Activated CD8-positive, alpha-beta memory T cell treated with anti-CD3 and anti-CD28 coated beads, Interleukin-2, amount 10 ng/mL, durations not matched to agents 7 days and 5 days (primary cell): ENCODE measurements at places on chromosomes 7 and 10. TPM values are rescaled to one million over a fixed set of nuclear protein-coding genes. Genes with fewer than 3 reads are reported as not detected.

- peaks cover 1% of the 10 kb centered on the region for H3K36me3 ChIP-seq
- no peak overlapping the region for H3K27ac ChIP-seq
- no peaks in the 10 kb centered on the region for H3K27me3 ChIP-seq
- no peak overlapping the region for H3K4me3 ChIP-seq
Measured at GRCh38 chr10:123385508-123386080, 231.4 kb downstream of the BUB3 start.

GRCh38 chr7:139842401-139843210, 13.5 kb downstream of the TBXAS1 start:
- H3K27ac ChIP-seq = no peak overlapping the region
- H3K36me3 ChIP-seq = no peaks in the 10 kb centered on the region
- H3K4me1 ChIP-seq = peaks cover 5% of the 10 kb centered on the region
- no peak for DNase-seq
- H3K27me3 ChIP-seq = peaks cover 7% of the 10 kb centered on the region

- H3K4me3 ChIP-seq = no peak overlapping the region
- H3K36me3 ChIP-seq = no peaks in the 10 kb centered on the region
- H3K27ac ChIP-seq = no peak overlapping the region
- no peak for DNase-seq
Measured at GRCh38 chr10:52597189-52597863, 175.3 kb downstream of the MBL2 start.

GRCh38 chr10:6958254-6958653, 378.2 kb upstream of the PRKCQ start:
- H3K4me1 ChIP-seq = peaks cover 19% of the 10 kb centered on the region
- peaks cover 4% of the 10 kb centered on the region for H3K27me3 ChIP-seq
- DNase-seq = no peak

DNA sequence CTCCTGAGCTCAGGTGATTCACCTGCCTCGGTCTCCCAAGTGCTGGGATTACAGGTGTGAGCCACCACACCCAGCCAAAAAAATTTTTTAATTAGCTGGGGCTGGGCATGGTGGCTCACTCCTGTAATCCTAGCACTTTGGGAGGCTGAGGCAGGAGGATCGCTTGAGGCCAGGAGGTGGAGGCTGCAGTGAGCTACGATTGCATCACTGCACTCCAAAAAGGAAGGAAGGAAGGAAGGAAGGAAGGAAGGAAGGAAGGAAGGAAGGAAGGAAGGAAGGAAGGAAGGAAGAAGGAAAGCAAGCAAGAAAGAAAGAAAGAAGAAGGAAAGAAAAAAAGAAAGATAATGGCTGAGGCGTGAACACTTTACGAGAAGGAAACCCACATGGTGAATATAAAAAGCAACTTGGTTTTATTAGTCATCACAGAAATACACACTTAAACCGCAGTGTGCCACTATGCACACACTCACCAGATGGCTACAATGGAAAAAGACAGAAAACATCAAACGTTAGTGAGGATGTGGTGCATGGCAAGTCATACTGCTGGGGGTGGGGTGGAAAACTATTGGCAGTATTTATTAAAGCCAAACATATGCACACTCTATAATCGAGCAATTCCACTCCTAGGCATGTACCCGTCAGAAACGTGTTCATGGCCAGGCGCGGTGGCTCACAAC, 4.4 kb upstream of the CCL26 start:
- no peak overlapping the region for H3K4me3 ChIP-seq
- DNase-seq = peak; percentile 78
- H3K36me3 ChIP-seq = peaks cover 3% of the 10 kb centered on the region
- peak overlapping the region; percentile 72 for H3K27ac ChIP-seq
- H3K27me3 ChIP-seq = peaks cover 20% of the 10 kb centered on the region

- H3K4me3 ChIP-seq = no peak overlapping the region
- no peak for DNase-seq
- peaks cover 3% of the 10 kb centered on the region for H3K27me3 ChIP-seq
- no peaks in the 10 kb centered on the region for H3K4me1 ChIP-seq
- H3K27ac ChIP-seq = no peak overlapping the region
Measured at GRCh38 chr7:94367949-94368348, 26.7 kb upstream of the COL1A2 start.

DNA sequence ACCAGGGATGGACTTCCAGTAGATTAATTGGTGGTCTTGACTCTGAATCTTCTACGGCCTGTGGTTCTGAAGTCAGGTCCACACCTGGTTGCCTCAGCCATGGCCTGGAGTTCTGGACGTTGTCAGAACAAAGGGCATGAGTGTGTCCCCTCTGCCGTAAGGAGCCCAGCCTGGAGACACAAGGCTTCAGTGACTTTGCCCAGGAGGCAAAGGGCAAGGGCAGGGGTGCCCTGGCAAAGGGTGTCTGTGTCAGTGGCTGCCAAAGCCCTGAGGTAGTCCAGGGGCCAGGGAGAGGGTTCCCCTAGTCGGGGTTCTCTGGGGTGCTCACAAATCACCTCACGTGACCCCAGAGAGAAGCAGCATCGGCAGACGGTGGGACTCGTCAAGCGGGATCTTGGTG, 273.2 kb upstream of the ZNF32 start:
- no peak overlapping the region for H3K27ac ChIP-seq
- H3K27me3 ChIP-seq = peaks cover 11% of the 10 kb centered on the region
- H3K4me3 ChIP-seq = no peak overlapping the region
- DNase-seq = peak; percentile 16
- H3K36me3 ChIP-seq = no peaks in the 10 kb centered on the region

GRCh38 chr10:103441206-103441605, 11.0 kb downstream of the CALHM2 start:
- peaks cover 42% of the 10 kb centered on the region for H3K36me3 ChIP-seq
- H3K27ac ChIP-seq = no peak overlapping the region
- peaks cover 15% of the 10 kb centered on the region for H3K4me1 ChIP-seq
- no peaks in the 10 kb centered on the region for H3K27me3 ChIP-seq
- H3K4me3 ChIP-seq = no peak overlapping the region

- H3K4me1 ChIP-seq = no peaks in the 10 kb centered on the region
- no peak overlapping the region for H3K4me3 ChIP-seq
- H3K27me3 ChIP-seq = peaks cover 12% of the 10 kb centered on the region
- no peak overlapping the region for H3K27ac ChIP-seq
Measured at GRCh38 chr10:78640796-78641636, 427.8 kb upstream of the ZMIZ1 start.

DNA sequence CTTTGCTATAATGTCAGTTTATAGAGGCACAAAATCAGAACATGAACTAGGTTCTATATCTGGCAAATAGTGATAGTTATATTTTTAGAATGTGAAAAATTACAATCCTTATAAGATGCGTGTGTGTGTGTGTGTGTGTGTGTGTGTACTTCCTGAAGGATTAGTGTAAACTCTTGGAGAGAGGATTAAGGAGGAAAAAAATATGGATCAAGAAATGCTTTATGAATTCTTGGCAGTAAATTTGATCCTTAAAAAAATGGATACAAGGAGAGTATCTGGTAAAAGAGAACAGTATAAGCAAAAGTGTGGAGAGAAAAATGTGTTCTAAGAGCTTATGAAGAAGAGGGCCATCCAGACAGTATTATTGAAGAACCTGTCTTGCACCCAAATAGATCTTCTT, 484.3 kb downstream of the ADRA2A start:
- H3K27ac ChIP-seq = no peak overlapping the region
- no peaks in the 10 kb centered on the region for H3K4me1 ChIP-seq
- H3K4me3 ChIP-seq = no peak overlapping the region

DNA sequence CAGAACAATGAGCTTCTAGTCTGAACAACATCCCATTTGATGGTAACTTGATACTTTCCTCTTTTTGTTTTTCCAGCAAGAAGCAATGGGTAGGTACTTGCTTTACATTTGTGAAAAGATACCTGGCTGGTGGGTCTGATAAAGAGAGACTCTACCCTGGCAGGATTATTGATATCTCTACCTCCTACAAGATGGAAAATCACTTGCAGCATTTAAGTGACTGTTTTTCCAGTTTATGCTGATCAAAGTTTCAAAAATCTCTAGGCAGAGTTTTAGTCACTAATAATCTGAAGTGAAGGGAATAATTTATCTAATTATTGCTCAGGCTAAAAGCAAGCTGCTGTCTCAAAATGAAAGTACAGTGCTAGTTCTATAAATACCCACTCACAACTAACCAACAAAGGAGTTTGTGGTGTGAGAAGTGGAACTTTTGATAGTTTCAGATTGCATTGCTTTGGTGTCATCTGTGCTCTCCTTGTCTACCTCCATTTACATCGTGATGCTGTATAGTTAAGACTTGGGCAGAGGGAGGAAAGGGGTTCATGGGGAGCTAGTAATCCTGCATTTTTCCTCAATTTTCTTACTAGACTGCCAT, 86.0 kb upstream of the ANKRD1 start:
- H3K36me3 ChIP-seq = no peaks in the 10 kb centered on the region
- peak overlapping the region; percentile 66 for H3K27ac ChIP-seq
- peaks cover 31% of the 10 kb centered on the region for H3K4me1 ChIP-seq
- no peak for DNase-seq
- H3K27me3 ChIP-seq = peaks cover 40% of the 10 kb centered on the region

DNA sequence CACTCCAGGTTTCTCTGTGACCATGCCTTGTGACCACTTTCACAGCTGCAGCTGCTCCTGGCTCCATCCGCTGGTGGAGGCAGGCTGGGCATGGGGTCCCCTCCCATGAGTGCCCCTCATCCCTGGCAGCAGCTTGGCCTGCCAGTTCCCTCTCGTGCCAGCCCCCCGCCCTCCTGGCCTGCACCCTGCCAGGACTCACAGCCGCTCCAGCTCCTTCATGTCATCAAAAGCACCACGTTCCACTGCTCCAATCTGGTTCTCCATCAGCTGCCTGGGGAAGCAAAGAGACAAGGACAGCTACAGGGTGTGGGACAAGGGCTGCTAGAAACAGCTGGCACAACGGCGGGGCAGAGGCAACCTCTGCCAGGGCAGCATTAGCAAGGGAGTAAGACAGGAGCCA, 22.6 kb downstream of the SLIT1 start:
- no peak overlapping the region for H3K27ac ChIP-seq
- DNase-seq = no peak
- no peak overlapping the region for H3K4me3 ChIP-seq
- no peaks in the 10 kb centered on the region for H3K4me1 ChIP-seq
- no peaks in the 10 kb centered on the region for H3K36me3 ChIP-seq
- peaks cover 4% of the 10 kb centered on the region for H3K27me3 ChIP-seq

DNA sequence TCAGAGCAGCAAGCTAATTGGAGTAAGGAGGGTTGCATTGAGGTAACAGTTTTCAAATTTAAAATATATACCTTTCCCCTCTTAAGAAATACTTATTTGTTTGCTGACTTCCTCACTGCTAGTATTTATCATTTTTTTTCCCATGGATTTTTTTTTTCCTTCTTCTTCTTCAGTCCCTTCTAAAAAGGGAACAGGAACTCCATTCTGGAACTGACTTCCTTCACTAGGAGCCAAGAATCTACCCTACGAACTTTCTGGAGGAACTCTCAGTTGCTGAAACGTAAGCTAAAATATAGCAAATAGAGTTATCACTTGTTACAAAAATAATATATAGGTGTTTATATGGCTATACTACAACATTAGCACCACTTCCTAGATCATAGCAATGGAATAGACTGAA, 95.4 kb downstream of the HGF start:
- H3K4me3 ChIP-seq = no peak overlapping the region
- H3K27ac ChIP-seq = no peak overlapping the region
- H3K4me1 ChIP-seq = no peaks in the 10 kb centered on the region
- no peak for DNase-seq
- no peaks in the 10 kb centered on the region for H3K36me3 ChIP-seq
- H3K27me3 ChIP-seq = no peaks in the 10 kb centered on the region

GRCh38 chr10:133258818-133259601, 17.7 kb downstream of the ADAM8 start:
- H3K36me3 ChIP-seq = peaks cover 3% of the 10 kb centered on the region
- H3K27me3 ChIP-seq = no peaks in the 10 kb centered on the region
- H3K4me1 ChIP-seq = peaks cover 55% of the 10 kb centered on the region
- peak overlapping the region; percentile 55 for H3K4me3 ChIP-seq
- DNase-seq = peak; percentile 92
- H3K27ac ChIP-seq = peak overlapping the region; percentile 88

DNA sequence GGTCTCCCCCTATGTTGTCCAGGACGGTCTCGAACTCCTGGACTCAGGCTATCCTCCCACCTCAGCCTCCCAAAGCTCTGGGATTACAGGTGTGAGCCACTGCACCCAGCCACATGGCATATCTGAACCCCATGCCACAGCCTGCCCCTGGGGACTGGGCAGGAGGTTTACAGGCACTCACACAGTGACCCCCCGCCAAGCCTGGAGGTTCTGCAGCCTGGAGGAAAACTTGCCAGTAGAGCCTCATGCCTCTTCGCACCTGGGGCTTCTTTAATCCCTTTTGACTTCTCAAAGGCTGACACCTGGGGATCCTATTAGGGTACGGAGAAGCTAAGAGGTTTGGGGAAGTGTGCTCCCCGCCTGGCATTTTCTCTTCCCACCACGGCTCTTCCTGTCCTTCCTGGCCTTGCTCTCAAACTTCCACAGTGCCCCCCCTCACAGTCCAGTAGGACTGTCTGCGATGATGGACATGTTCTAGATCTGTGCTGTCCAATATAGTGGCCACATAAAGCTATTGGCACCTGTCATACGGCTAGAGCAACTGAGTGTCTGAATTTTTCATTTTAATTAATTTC, 11.4 kb upstream of the KCP start:
- H3K36me3 ChIP-seq = no peaks in the 10 kb centered on the region
- peaks cover 67% of the 10 kb centered on the region for H3K27me3 ChIP-seq
- H3K27ac ChIP-seq = no peak overlapping the region
- peak; percentile 16 for DNase-seq
- H3K4me1 ChIP-seq = no peaks in the 10 kb centered on the region

- H3K27me3 ChIP-seq = no peaks in the 10 kb centered on the region
- H3K4me3 ChIP-seq = no peak overlapping the region
- no peaks in the 10 kb centered on the region for H3K4me1 ChIP-seq
- no peak overlapping the region for H3K27ac ChIP-seq
- DNase-seq = no peak
Measured at GRCh38 chr10:129609551-129609950, 142.5 kb downstream of the MGMT start.

GRCh38 chr10:52390388-52390787, 76.3 kb downstream of the DKK1 start:
- no peaks in the 10 kb centered on the region for H3K4me1 ChIP-seq
- H3K27me3 ChIP-seq = no peaks in the 10 kb centered on the region
- no peaks in the 10 kb centered on the region for H3K36me3 ChIP-seq
- no peak for DNase-seq

- DNase-seq = no peak
- no peaks in the 10 kb centered on the region for H3K36me3 ChIP-seq
- peaks cover 1% of the 10 kb centered on the region for H3K4me1 ChIP-seq
- no peak overlapping the region for H3K4me3 ChIP-seq
- H3K27ac ChIP-seq = no peak overlapping the region
Measured at GRCh38 chr7:18420748-18421147, 74.8 kb upstream of the HDAC9 start.

GRCh38 chr10:102403115-102403514, 7.6 kb downstream of the NFKB2 start:
- DNase-seq = no peak
- H3K27ac ChIP-seq = no peak overlapping the region
- H3K4me1 ChIP-seq = peaks cover 15% of the 10 kb centered on the region
- peaks cover 8% of the 10 kb centered on the region for H3K27me3 ChIP-seq
- no peak overlapping the region for H3K4me3 ChIP-seq

C10orf95 gene
- not detected for total RNA-seq

BRAT1 gene
- 43.5 TPM for total RNA-seq

IFIT1 gene
- total RNA-seq = 45.8 TPM

TMEM273 gene
- 72.0 TPM for total RNA-seq
